ENCODE measurements at places on chromosomes 13 and 19.

DNA sequence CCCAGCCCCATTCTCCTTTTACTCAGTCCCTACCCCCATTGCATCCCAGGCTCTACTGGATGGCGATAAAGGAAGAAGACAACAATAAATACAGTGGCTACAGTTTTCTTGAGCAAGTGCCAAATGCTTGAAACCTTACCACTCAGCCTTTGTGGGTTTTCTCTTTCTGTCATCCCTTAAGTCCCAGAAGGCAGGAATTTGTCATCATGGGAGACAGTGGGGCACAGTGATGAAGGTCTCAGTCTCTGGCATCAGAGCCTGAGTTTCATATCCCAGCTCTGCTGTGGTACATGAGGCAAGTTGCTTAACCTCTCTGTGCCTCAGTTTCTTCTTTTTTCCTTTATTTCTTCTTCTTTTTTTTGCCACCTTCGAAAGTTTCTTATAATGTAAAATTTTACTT lies 5.1 kb upstream of the COMP start:
- no peak for DNase-seq

DNA sequence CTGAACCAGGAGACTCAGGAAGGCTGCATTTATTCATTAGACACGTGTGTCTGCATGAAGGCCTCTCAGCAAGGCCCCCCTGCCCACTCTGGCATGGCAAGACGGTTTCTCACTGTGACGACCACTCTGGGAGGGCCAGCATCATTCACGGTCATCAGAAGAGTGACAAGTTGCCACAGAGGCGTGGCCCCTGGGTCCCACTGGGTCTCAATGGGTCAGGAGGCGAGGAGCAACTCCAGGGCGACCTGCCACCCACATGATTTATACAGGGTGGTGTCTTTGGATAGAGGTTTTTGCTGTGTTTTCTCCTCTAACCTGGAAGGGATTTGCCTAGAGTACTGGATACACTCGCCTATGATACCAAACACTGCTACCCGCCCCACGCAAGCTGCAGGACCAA lies 60.7 kb downstream of the KLF2 start:
- DNase-seq, result no peak

- no peak for DNase-seq
Observed at GRCh38 chr19:2724148-2724557, 3.0 kb upstream of the DIRAS1 start.

- DNase-seq, result no peak
Observed at GRCh38 chr19:18001777-18002345, 6.1 kb upstream of the ARRDC2 start.

DNA sequence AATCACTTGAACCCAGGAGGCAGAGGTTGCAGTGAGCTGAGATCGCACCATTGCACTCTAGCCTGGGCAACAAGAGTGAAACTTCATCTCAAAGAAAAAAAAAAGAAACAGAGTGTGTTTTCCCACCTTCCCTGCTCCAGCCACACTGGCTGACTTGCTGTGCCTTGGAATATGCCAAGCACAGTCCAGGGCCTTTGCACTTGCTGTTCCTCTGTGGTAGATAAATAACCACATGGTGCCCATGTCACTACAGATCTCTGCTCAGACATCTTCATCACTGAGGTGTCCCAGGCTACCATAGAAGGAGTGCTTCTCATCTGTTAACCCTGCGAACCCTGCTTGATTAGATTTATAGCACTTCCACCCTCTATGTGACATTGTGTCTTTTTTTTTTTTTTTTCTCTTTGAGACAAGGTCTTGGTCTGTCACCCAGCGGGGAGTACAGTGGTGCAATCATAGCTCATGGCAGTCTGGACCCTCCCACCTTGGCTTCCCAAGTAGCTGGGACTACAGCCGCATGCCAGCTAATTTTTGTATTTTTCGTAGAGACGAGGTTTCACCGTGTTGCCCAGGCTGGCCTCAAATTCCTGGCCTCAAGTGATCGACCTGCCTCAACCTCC lies 10.4 kb downstream of the SMARCA4 start:
- no peak for DNase-seq
